ENCODE measurements at places on chromosomes 5 and 9.

DNA sequence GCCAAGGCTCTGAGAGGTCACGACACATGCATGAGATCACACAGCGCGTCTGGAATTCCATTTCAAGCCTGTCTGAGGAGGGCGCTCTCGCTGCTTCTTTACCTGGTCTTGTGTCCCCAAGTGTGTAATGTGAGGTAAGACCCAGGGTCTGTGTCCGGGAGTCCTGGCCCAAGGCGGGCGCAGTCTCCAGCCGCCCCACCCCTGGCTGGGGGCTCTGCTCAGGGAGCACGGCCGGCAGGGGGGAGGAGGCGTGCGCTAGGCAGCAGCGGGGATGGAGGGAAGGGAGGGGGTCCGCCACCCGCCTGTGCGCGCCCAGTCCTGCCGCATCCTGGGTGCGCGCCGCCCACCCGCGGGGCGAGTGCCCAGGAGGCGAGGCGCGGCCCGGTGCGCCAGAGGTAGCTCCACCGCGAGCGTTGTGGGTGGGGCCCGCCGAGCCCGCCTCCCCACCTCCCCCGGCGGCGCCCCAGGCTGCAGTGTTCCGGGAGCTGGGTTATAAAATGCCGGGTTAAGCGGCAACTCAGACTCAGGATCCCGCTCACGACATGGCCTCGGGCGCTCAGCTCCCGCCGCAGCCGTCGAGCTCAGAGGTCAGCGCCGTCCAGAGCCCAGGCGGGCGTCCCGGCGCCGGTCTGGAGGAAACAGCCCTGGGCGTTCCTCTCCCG is at the start of gene CCNI2:
TSS of gene CCNI2 (plus strand) at position 473 of the 662 bp plus-strand sequence. CDS start at position 543, 70 bp downstream.
- no peak for DNase-seq

DNA sequence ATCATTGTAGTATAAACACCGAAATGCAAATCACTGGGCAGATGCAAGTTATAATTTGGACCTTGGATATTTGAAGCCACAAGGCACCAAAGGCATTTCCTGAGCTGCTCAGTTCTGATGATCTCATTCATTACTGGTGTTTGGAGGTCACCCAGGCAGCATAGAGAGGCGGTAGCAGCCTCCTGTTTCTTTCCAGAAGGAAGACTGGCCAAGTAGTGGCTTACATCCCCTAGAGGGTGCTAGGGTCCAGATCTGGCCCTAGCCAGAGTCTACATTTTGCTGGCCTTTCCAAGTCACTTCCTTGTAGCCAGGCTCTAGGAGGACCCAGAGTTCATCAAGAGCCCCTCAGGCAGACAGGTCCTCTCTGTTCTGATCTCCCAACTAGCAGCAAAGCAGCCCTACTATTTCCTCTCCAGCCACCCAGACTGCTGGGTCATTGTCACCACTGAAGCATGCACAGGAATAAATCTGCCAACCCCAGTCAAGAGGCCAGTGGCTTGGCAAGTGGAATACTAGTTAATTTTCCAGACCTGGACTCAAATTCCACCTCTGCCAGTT is 33.4 kb upstream of the TTC1 start:
- no peak for DNase-seq

- no peak for DNase-seq
Observed at GRCh38 chr5:127041571-127041970, 11.2 kb upstream of the MARCHF3 start.

DNA sequence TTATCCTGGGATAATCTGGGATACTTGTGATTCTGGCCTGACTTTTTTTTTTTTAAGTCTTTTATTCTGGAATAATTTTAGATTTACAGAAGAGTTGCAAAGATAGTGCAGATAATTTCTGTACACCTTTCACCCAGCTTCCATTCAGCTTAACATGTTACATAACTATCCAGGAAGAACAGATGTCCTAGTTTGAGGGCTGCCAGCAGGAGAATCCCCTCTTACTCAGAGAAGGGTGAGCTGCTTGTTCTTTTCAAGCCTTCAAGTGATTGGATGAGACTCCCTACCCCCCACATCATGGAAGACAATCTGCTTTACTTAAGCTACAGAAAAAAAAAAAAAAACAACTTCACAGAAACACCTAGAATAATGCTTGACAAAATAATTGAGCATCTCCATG is 254.2 kb downstream of the TRIM32 start:
- DNase-seq: no peak

DNA sequence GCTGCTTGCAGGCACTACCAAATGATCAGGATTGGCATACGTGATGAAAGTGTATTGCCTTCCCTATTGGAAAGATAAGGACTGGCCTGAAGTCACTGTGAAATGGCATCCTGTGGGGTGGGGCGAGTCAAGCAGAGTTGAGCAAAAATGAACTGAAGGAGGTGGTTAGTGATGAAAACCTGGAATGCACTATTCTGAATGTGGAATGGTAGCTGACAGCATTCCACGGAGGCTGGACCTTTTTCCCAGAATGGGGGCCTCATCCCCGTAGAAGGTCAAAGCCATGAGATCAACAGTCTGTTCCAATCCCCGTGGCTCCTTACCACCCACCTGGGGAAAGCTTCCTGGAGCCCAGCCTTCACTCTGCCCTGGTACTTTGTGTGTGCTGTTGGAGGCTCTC is 37.7 kb downstream of the ASS1 start:
- no peak for DNase-seq

- DNase-seq: no peak
Observed at GRCh38 chr5:151825445-151825844, 53.7 kb downstream of the G3BP1 start.

DNA sequence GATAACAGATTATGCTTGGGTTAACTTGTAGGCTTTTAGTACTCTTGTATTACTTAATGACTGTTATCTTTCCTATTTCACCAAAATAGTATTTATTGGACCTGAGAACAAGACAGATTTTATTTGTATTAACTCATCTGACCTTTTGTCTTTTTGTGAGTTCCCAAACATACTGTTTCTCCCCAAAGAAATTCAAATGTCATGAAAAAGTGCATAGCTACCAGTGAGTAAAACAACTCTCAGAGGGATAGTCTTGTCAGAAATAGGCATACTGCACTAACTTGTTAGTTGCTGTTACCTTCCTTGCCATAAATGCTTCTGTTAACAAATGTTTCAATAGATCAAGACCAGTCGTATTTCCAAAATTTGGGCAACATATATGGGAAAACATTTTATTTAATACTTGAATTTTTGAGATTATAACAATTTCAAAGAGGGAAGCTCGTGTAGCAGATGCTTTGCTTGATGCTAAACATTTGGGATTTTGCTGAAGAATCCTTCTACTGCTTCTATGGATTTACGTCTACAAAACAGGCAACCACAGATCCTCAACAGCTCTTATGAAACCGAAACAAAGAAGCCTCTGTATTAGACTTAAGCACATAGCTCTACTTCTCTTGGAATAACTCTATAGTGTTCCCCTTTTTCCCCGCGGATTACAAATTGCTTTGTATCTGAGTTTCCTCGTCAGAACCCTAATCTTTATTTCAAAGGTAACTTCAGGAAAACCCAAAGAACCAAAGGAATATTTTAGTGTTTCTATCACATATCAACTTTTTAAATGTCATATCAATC is 248.8 kb downstream of the MCTP1 start:
- DNase-seq: no peak

DNA sequence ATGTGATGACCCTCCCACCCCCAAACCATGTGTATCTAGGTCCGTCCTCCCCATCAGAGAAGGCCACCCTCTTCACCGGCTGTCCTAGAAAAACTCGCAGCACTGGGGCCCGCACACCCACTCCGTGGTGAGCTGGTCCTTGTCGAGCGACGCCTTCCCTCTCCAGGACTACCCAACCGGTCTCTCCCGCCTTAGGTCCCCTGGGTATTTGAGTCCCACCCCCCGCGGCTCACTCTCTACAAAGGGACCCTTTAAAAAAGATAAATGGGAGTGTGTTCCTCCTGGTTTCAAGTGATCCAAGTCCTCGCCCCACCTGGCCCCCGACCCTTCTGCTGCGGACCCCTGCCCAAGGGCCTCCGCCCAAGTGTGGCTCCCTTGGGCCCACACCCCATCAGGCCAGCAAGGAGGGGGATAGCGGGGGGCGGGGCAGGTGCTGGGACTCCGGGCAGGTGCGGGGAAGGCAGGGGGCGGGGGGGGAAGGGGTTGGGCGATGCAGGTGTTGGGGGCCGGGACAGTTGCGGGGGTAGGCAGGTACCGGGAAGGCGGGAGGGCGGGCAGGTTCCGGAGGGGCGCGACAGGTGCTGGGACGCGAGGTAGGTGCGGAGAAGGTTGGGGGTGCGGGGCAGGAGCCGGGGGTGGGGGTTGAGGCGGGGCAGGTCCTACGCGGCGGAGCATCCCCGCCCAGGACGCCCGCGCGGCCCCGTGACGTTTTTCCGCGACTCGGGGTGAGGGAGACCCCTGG is 970 bp upstream of the ARRDC1 start:
- no peak for DNase-seq

GRCh38 chr5:173420108-173420507 is 91.9 kb upstream of the STC2 start:
- no peak for DNase-seq

DNA sequence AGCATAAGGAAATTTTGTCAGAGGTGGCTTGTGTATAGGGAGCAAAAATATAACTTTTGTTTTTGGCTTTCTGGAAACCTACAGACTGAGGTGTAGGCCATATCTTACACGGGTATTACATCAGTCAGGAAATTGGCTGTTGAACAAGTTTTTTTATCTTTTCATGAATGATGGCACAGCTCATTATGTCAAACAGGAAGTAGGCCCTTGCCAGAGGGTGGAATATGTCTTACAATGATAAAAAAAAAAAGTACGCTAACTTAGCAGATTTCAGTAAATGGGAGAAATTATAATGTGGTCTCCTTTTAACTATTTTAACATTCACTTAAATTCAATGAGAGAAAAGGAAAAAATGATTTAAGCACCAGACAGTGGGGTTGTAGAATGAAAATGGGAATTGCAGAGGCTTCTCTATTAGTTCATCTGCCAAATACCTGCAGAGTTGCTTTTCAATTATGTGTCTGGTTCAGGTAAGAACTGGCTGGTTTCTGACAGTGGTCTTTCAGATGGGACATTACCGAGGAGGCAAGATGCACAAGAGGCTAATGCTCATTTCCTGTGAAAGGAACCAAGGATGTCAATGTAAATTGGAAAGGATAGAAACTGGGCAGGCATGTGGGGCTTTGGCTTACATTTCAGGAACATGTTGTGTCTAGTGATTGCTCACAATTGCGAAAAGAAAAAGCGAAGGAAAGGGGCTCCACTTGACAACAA is 169.9 kb downstream of the NNT start:
- no peak for DNase-seq

- DNase-seq: no peak
Observed at GRCh38 chr5:63456279-63456678, 506.0 kb downstream of the HTR1A start.

GRCh38 chr5:10110228-10110627 is 139.5 kb downstream of the ATPSCKMT start:
- DNase-seq: no peak

- DNase-seq: no peak
Observed at GRCh38 chr5:88671505-88672499, 211.2 kb downstream of the MEF2C start.

GRCh38 chr9:70438341-70438928 is 24.0 kb upstream of the KLF9 start:
- DNase-seq: no peak

DNA sequence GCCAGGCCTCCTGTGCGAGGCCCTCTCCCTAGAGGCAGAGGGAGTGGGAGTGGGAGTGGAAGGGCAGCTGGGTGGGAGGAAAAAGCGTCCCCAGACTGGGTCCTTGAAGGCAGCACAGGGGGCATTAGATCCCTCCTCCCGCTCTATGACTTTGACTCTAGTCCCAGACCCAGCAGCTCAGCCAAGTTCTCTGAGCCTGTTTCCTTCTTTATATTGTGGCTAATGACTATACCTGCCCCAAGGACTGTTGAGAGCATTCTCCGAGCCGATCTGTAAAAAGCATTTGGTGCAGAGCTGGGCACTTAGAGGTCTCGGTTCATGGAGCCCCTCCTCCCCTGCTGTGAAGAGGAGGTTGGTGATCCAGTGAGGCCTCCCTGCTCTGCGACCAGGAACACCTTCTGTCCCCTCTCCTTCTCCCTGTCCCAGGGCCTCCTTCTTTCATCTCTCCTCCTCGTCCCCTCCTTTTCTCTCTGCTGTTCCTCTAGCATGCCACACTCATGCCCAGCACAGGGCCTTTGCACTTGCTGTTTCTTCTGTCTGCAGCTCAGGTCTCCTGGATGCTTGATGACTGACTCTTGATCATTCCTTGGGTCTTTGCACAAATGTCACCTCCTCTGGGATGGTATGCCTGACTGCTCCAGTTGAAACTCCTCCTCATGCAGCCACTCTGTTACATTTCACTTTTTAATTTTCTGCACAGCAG is 23.4 kb upstream of the PSD2 start:
- DNase-seq: no peak

DNA sequence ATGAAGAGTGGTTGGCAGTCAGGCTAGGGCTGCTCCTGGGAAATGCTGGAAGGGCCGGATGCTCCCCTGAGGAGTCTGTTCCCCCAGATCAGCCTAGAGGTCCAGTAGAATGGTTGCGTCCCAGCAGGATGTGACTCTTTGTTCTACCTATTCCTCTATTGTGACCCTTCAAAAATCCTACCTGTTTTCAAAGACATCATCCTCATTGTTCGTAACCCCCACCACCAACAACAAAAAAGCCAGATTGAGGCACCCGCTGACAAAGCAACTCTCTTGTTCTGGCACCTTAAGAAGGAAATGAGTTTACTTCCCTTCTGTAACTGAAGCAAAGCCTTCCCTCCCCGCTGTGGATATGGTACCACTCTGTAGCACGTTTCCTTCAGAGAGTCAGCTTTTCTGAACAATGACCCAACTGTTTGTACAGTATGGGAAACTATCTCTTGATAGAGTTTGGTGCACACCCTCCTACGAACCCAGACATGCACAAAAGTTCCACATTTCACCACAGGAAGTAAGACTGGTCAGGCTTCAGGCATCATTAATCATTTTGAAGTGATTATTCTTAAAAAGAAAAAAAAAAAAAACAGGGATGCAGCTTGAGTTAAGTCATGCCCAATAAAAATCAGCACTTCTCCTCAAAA is 207.2 kb downstream of the ENC1 start:
- no peak for DNase-seq

GRCh38 chr9:135921749-135922310 is 14.5 kb upstream of the CAMSAP1 start:
- no peak for DNase-seq

DNA sequence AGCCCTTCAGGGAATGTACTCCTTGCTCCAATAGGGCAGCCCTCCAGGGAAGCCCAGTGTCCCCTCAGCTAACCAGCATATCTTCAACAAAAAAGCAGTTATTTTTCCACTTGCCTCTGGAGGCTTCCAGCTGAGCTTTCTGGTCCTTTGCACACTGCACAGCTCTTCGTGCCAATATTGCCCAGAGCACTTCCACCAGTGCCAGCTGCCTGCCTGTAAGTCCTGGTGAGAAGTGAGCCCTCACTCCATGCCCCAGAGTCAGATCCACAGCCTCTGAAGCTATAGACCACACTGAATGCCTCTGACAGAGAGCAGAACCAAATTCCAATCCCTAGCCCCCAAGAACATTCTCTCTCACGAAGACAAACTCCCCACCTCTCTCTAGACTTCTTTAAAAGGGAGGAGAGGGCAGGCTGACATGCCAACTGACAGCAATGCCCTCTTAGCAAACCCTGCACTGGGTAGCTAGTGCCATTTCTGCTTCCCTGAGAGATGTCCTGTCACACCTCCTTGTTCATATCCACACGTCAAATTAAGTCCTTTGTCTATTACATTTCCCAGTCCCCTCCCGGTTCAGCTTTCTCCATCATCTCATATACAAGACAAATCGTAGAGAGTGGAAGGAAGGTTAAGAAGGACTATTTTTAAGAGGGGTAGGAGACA is 12.7 kb upstream of the HEXB start:
- no peak for DNase-seq
